Esophagus squamous epithelium (tissue), 5 donors: ENCODE measurements at places on chromosomes 11 and 22. TPM values are rescaled to one million over a fixed set of nuclear protein-coding genes. Genes with fewer than 3 reads are reported as not detected.

- DNase-seq = no peak
These were observed 80.3 kb downstream of the TNRC6B start for GRCh38 chr22:40258017-40258416.

The JAML gene
- 2.2 TPM for total RNA-seq

The C1QTNF4 gene
- total RNA-seq = 0.57 TPM

DNA sequence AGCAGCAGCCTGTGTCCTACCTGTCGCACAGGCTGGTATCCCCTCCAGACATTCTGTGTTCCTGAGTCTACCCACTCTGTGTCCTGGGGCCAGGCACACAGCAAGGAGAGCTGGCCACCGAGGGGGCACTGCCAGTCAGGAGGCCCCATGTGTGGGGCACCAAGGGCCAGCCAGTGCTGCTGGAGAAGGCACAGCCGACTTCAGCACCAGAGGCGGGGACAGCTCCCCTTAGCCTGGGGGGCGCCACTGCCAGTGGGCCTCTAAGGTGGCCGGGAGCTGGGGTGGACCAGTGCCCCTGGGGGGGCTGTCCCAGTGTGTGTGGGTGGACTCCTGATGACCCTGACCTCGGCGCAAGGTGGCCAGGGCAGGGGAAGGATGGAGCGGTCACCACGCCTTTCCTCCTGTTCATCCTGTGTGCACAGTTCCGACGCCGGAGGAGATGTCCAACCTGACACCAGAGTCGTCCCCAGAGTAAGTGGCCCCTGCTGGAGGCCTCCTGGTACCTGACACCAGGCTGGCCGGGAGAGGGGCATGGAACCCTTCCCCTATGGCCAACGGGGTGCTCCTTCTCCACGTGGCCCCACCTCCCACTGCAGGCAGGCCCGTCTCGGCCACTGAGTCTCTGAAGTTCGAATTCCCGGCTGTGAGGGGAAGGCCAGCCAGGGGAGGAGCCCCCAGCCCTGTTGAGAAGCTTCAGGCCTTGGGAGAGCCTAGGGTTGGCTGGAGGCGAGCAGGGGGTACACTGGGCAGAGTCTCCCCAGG, 35.4 kb downstream of the MOB2 start:
- no peak for DNase-seq

The SLC22A8 gene
- not detected for total RNA-seq

The OR52N5 gene
- not detected for total RNA-seq

The CLDN5 gene
- 34.7 TPM for total RNA-seq

DNA sequence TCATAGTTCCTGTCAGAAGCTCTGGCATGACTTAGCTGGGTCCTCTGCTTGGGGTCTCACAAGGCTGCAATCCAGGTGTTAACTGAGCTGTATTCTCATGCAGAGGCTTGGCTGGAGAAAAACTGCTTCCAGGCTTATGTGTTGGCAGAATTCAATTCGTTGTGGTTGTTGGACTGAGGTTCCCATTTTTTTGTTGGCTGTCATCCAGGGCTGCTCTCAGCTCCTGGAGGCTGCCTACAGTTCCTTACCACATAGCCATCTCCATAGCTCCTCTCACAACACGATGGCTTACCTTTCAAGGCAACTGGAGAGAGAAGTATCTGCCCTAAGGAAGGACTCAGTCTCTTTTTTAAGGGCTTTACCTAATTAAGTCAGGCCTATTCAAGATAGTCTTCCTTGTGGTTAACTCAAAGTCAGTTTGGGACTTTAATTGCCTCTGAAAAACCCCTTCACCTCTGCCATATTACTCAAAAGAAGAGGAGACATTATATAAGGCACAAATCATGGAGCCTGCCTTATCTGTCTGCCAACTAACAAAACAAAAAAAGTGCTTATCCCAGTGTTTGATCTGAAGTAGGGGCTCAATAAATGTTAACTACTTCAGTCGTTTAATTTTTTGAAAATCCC, 35.2 kb downstream of the OR2AG2 start:
- DNase-seq = no peak

- no peak for DNase-seq
These were observed 16.8 kb upstream of the TSPAN18 start for GRCh38 chr11:44709966-44710365.

GRCh38 chr11:18526521-18527296, at the start of gene TSG101:
Gene TSG101, minus strand, starts transcription at chr11:18526942. Its CDS starts 126 bp downstream, at chr11:18526816.
- peak; percentile 78 for DNase-seq

DNA sequence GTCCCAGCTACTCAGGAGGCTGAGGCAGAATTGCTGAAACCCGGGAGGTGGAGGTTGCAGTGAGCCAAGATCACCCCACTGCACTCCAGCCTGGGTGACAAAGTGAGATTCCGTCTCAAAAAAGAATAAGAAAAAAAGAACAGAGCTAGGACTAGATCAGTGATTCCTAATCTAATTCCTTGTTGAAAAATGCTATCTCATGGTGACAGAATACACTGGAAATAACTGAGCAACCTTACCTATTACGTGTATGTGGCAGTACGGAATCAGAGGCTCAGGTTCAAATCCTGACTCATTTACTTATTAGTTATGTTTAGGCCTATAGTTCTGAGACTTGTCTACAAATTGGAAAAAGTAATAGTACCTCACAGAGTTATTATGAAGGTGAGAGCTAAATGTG, 19.5 kb upstream of the RCE1 start:
- no peak for DNase-seq

The APOBEC3C gene
- 9.9 TPM for total RNA-seq

- no peak for DNase-seq
These were observed 56.3 kb upstream of the GRK3 start for GRCh38 chr22:25508161-25508560.

The HNRNPUL2 gene
- total RNA-seq = 14.4 TPM

DNA sequence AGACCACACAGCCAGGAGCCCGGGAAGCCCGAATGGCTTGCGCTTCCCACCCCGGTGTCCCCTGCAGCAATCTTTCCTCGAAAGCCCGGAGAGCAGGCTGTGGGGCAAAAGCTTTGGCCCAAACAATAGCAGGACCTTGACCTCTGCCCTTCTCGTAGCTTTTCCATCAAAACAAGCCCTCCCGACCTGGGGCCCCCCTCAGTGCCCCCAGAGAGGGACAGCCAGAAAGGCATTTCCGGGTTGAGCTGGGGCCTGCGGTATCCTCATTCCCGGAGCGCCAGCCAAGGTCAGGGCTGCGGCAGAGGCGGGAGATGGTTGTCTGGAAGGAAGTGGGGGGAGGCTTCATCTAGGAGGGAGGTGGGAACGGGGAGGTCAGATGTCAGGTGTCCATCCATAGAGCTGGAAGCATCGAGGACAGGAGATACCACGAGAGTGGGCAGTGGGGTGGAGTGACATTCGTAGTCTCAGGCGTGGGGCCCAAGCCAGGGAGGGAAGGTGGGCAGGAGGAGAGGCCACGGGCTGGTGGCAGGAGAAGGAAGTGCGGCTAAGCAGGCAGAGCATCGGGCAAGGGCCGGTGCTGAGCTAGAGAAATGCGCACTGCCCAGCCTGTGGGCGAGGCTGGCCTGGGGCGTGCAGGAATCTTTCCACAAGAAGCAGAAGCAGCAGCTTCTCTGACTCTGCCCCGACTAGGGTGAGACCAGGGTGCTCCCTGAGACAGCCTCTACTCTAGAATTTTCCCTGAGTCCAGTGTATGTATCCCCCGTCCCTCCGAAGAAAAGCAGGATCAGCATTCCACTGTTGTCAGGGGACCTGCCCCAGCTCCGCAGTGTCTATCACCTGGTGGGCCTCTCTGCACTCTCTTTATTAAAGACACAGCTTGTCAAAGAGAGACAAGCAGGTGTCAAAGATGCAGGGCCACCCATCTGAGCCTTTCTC, 14.3 kb downstream of the PDGFB start:
- no peak for DNase-seq

- DNase-seq = no peak
These were observed 19.4 kb downstream of the SDHD start for GRCh38 chr11:112106070-112106469.

The CRYBB2 gene
- not detected for total RNA-seq

GRCh38 chr22:25014896-25015755, 62.6 kb downstream of the KIAA1671 start:
- DNase-seq = no peak

- no peak for DNase-seq
These were observed 43.4 kb downstream of the PISD start for GRCh38 chr22:31618471-31619176.

GRCh38 chr11:112085822-112086421, 634 bp downstream of the TIMM8B start:
- DNase-seq = no peak

The PDGFB gene
- total RNA-seq = 1.3 TPM

- DNase-seq = no peak
These were observed 20.1 kb downstream of the ST14 start for GRCh38 chr11:130179396-130180306.

DNA sequence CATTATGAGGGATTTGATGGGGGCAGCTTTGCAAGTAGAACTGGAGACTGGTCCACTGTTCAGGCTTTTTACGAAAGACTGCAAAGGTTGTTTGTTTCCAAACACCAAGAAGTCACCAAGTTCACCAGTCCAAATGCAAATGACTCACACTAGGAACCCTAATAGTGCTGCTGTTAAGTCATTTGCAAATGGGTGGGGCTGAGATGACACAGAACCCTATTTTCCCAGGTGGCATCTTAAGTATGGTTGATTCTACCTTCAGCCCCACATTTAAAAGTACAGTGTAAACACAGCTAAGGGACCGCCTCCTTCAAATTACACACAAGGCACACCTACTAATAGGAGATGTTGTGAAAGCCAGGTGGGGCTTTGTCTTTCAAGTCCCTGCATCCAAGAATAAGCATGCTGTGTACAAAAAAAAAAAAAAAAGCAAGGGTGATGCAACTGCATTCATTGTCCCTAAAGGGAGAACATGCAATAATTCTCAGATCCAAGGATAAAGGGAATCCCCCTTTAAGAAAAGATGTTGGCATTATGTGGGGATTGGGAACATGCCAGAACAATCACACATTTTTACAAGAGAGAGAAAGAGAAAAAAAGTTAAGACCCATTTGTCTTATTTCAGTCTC, 27.3 kb downstream of the BDNF start:
- no peak for DNase-seq

- no peak for DNase-seq
These were observed 11.8 kb downstream of the DGCR8 start for GRCh38 chr22:20091690-20092476.

DNA sequence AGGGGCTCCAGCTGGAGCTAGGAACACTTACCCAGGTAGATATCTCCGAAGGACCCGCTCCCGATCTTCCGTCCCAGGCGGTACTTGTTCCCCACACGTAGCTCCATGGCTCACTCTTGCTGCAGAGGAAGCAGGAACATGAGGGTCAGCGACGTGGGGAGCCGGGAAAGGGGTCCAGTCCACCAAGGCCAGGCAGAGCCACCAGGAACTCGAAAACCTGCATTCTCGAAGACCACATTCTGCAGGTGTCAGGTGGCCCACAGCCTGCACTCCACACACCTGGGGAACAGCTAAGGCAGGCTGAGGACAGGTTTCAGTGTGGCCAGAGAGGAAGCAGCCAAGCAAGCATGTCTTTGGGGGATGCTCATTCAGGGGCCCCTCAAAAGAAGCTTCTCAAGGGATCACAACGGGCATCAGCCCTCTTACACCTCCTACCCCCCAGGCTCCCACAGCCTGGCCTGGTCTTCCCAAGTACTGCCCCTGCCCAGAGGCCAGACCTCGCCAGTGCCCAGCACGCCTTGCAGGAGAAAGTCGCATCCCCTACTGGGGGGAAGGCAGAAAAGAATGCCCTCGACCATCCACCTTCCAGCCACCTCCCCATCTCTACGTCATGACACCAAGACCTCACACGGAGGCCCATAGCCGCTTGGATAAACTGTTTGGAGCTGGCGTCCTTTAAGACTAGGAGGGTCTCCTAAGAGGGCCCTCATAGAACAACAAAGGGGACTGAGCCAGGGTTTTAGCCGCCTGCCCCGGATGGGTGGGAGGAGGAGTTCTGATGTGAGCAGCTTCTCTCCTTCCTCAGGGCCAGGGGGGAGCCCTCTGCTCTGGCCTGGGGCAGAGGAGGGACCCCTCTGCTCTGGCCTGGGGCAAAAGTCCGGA, 2.9 kb downstream of the CSNK1E start:
- no peak for DNase-seq

- DNase-seq = no peak
These were observed 35.5 kb upstream of the TTC12 start for GRCh38 chr11:113278925-113279324.

DNA sequence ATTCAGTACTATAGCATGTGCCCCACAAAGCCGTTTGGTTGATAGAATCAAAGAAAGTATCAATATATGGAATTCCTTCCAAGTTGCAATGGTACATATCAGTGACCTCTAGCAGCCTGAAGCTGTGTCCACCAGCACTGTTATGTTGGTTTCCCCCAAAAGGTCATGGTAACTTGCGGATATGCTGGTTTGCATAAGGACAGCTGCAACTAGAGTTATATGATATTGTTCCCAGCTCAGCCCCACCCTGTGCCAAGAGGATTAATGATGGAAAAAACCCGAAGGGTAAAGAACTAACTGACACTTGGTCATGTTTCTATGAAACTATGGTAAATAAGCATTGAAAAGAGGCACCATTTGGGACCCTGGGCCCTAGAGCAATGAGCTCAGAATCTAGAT, 93.5 kb downstream of the PDHX start:
- no peak for DNase-seq

DNA sequence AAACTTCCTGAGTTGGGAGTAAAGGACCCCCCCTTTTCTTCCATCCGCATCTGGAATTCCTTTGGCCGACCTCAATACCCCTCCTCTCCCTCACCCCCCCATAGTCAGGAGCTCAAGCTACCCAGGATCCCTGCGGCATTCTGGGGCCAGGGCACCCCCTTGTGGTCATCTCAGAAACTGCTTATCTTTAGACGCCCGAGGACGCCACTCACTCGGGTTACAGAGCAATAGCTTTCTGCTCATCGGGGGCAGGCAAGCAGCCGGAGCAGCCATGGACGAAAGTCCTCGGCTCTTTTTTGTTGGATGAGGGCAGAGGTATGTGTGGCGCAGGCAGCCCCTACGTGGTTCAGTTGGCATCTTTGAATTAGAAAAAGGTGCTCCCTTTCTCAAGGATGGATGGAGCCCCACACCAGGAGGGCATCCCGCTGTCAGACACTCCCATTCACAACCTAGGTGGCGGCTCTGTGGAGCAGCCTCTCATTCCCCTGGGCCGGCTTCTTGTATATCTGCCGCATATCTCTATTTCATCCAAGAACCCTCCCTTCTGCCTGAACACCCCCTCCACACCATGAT, 2.3 kb downstream of the C1QTNF5 start:
- no peak for DNase-seq

- DNase-seq = no peak
These were observed 56.9 kb downstream of the PARVA start for GRCh38 chr11:12434325-12434654.

DNA sequence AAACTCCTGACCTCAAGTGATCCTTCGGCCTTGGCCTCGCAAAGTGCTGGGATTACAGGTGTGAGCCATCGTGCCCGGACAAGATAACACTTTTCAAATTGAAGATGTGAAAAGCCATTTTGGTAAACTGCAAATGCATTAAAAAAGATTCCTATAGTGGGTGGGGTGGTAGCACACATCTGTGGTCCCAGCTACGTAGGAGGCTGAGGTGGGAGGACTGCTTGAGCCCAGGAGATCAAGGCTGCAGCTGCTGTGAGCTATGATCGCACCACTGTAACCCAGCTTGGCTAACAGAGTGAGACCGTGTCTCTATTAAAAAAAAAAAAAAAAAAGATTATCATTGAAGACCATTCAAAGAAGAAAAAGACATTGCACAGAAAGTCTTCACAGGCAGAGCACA, 16.9 kb upstream of the ARFGAP3 start:
- no peak for DNase-seq

- no peak for DNase-seq
These were observed 3.5 kb downstream of the CABP2 start for GRCh38 chr11:67519726-67520125.

The RFPL2 gene
- not detected for total RNA-seq

The RAB38 gene
- total RNA-seq = 105 TPM

- no peak for DNase-seq
These were observed 296.9 kb downstream of the MN1 start for GRCh38 chr22:27504360-27505253.
